Gastrocnemius medialis (tissue), 4 donors: ENCODE measurements at places on chromosomes 6 and 20.

DNA sequence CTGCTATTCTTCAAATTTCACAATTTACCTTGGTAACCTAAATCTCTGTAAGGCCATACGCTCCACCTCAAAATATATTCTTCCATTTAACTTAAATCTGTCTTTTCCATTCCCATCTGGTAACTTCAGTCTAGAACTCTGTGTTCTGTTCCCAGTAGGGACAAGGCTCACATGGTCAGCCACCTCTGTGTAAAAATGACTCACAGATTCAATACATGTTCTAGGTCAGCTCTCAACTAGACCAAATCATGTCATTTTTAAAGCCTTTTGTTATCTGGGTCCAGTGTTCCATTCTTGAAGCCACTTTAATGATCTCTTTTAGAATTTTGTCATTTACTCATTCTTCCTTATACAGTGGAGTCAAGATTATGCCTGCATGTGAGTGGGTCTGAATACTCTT is 315.6 kb upstream of the CITED2 start:
- no peak for DNase-seq

DNA sequence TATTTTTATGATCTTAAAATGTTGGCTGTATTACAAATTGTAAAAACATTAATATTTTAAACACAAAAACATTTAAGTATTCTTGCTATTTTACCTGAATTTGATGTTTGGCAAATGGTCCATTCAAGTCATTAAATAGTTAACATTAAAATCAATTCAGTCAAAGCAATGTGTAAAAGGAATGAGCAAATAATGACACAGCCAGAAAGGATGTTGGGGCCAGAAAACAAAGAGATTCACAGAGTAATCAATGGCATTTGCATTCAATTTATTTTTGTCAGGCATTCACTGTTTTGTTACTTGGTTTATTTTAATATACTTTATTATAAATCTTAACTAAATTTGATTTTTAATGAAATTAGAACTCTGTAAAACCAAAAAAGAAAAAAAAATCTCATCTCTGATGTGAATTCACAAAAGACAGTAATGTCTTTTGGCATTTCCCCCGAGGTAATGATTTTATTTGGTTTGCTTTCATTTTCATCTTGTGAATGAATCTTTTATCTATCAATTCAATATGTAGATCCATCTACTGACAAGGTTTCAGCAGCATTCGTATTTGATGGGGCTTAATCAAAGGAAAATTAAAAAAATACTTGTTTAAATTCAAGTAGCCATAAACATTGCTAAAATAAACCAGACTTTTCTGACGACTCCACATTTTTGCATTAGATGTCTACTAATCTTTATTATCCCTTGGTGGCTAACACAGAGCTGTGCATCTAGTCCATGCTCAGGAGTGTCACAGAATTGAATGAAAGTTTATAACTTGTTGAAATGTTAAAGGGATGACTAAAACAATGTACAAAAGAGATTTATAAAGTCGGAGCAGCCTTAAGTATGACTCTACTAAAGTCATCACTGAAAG is 866.7 kb upstream of the GJE1 start:
- DNase-seq = no peak

DNA sequence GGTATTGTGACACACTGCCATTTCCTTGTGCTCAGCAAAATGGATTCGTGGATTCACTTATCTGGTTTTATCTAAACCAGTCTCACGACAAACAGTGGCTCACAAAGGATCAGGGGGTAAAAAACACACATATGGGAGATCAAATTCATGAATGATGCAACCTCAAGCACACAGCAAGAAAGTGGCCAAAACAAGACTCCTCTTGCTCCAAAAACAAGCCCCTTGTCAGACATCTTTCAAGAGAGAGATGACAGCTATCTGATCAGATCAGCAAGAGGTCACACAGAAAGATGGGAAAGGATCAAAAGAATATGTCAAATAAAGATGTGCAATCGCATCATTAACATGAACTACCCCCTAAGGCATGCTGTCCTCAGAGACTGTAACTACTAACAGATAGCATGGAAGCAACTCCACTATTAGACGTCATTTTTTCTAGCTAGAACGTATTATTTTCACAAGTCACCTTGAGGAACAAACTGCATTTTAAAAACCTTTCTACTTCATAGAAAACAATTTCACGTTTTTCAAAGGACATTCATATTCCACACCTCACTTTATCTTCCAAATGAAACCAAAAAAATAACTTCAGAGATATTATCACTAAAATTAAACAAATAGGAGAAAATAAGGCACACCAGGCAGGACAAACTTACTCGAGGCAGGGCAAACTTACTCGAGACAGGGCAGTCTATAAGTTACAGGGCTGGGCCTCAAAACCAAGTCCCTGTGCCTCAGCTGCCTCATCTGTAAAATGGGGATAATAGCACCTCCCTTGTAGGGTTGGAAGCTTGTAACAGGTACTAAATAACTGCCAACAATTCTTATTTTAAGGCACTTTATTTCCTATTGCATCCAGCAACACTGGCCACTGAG is 122.3 kb downstream of the PREX1 start:
- DNase-seq = peak; percentile 5

DNA sequence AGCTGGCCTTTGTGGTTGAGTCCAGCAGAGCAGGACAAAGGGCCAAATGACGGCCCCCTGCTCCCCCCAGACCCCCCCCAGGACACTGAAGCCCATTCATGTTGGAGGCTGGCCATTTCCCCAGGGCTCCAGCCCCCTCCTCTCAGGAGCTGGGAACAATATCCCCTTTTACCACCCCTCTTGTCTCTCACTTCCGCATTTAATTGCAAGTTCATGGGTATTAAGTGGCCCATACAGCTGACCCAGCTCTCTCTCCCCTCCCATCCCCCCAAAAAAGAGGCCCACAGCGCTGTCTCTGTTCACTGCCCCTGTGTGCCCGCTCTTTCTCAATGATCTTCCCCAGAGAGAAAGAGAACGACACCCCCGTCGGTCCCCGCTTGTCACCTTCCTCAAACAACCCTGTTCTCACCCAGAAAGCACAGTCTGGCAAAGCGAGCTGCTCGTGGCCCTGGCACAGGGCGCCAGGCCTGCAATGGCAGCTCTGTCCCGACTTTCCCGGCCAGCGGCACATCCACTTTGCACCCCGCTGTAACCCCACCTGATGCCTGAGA is 30.4 kb downstream of the PREX1 start:
- no peak for DNase-seq

- DNase-seq = no peak
Observed at GRCh38 chr6:11386726-11387125, 150.8 kb upstream of the TMEM170B start.

DNA sequence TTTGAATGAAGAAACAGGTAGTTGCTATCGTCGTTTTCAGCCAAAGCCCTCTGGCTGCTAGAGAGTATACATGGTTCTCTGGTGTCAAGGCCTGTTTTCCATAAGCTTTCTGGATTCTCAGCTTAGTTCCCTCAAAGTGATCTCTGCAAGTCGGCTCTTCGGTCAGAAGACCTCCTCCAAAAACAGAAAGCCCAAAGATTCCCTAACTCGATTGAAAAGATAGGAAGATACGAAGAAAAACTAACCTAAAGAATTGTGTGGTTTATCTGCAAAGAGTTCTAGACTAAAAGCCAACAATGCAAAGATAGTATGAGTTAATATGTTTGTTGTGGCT is 545 bp upstream of the ASCC3 start:
- no peak for DNase-seq

DNA sequence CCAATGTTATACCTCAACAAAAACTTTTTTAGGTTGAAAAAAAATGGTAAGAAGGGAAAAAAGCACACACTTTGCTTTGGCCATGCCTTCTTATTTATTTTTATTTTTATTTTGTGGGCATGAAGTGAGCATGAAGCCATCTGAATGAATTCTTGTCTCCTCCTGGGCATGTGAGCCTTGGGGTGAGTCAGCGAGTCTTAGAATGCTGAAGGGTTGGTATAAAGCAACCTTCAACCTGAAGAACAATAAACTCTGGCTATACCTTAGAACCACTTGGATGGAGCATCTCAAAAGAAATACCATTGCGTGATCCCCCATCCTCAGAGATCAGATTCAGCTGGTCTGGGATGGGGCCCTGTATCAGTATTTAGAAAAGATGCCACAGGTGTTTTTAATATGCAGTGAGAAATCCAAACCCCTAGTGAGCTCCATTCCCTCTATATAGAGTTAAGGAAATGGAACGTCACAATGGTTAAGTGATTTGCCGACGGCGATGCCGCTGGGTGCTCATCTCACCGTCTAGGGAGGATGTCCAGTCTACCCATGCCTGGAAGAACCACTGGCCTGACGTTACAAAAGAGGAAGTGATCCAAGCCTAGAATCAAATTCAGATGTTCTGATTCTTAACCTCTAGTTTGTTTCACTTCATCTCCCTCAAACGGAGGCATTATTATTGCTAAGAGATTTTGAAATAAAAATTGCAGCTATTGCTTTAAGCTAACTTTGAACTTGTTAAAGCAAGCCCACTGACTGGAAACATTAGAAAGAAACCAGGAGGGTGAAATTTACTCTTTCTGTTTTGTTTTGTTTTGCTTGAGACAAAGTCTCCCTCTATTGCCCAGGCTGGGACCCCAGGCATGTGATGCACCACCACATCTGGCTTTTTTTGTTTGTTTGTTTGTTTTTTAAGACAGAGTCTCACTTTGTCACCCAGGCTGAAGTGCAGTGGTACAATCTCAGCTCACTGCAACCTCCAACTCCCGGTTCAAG is 67.1 kb downstream of the EDN1 start:
- no peak for DNase-seq

GRCh38 chr6:44388887-44389286 is 1.4 kb downstream of the CDC5L start:
- DNase-seq = no peak

DNA sequence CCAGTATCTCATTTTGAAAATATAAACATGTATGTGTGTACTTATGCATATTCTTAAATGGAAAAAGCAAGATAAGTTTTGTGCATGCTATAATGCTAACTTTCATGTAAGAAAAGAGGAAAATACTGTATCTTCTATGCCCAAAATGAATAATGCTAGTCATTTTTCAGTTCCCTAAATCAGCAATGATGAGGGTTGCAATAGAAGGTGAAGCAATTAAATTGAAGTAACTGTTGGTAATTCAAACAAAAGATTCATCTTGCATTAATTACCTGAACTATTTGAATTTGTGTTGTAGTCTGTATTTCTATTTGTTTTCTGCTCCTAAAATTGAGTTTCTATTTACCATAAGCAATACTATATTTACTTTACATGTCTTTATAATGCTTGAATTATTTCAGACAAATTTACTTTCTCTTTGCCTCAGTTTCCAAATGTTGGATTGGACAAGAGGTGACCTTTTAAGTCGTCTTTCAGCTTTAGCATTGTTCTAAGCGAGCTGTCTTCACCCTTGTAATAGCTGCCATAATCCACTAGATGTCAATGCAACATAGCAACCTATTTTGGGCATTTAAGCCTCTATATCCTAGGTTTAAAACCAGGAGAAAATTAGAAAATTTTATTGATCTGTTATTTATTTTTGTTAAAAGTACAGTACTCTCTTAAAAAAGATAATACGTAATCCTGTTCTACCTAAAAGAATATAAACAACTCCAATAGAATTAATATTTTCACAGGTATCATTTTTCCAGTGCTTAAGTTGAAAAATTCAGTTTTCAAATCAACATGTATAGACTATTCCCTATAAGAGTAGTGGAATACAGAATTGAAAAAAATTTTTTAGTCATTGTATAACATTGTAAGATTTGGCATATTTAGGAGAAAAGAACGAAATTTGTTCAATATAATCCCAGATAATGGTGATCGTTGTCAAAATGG is 52.3 kb upstream of the IFNGR1 start:
- DNase-seq = no peak

DNA sequence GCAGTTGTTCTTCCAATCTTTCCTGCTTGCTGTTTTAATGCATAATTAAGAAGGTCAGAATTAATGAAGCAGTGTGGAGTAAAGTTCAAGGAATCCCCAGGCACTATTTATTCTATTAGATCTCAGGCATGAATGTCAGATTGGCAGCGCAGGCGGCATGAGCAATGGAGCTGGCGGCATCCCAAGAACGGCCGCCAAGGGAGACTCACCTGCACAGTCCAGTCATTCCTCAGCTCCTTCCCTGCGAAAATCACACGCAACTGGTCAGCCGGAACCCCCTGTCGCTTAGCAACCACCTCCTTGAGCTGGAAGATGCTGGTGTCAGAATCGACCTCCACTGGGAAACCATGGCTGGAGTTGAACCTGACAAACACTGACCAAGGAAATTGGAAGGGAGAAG is 284.5 kb downstream of the PRKN start:
- DNase-seq = no peak

DNA sequence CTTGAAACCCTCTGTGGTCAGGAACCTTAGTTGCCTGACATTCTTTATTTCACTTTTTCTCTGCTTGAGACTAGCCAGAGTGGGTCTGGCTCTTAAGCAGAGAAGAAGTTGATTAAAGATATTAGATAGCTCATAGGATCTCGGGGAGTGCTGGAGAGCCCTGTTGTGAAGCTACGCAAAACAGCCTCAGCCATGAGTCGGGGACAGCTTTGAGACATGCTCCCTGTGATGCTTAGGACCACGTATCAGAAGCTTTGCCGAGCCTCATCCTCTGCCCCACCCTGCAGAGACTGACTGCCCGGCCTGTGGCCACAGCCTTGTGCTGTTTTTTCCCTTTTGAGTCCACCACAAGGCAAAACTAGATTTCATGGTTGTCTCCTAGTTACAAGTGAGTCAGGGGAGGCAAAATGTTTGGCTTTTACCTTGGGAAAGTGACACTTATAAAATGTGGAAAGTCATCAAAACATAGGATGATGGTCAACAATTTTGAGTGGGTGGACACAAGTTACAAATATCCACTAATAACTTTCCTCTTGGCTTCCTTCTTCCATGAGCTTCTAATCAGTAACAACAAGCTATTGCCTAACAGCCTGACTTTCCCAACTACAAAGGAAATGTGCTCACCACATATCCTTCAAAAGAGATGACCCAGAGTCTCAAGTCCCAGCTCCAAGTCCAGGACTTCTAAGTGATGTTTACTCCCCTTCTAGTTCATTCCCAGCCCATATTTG is 108.4 kb downstream of the JAG1 start:
- DNase-seq = no peak

DNA sequence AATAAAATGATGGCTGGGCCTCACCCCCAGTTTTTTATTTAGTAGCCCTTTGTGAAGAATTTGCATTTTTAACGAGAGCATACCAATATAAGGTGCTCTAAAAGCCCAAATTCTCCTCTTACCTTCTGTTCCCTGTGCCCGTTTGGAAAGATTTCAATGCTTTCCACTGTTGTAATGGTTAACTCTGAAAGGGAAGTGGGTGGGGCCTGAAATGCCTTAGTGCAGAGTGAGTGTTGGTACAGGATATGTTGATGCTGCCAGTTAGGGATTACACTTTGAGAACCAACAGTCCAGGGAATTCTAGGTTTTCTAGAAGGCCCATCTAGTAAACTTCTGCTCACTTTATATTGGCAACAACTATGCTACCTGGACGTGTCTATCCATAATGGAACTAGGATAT is 562.7 kb upstream of the NRSN1 start:
- no peak for DNase-seq
